Activated CD8-positive, alpha-beta memory T cell treated with anti-CD3 and anti-CD28 coated beads, Interleukin-2, amount 50 U/mL, for 4 hours (primary cell): ENCODE measurements at places on chromosomes 6 and 20.

DNA sequence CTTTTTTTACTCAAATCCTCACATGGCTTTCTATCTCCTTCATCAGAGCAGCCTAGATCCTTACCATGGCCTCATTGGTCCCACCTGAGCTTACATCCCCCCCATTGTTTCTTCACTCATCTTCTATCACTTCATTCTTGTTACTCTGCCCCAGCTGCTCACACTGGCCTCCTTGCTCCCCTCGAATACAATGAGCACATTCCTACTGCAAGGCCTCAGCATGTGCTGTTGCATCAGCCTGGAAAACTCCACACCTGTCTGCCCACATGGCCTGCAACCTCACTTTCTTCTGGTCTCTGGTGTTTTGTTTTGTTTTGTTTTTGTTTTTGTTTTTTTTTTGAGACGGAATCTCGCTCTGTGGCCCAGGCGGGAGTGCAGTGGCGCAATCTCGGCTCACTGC lies 212.6 kb downstream of the TBX18 start:
- no peak for DNase-seq

DNA sequence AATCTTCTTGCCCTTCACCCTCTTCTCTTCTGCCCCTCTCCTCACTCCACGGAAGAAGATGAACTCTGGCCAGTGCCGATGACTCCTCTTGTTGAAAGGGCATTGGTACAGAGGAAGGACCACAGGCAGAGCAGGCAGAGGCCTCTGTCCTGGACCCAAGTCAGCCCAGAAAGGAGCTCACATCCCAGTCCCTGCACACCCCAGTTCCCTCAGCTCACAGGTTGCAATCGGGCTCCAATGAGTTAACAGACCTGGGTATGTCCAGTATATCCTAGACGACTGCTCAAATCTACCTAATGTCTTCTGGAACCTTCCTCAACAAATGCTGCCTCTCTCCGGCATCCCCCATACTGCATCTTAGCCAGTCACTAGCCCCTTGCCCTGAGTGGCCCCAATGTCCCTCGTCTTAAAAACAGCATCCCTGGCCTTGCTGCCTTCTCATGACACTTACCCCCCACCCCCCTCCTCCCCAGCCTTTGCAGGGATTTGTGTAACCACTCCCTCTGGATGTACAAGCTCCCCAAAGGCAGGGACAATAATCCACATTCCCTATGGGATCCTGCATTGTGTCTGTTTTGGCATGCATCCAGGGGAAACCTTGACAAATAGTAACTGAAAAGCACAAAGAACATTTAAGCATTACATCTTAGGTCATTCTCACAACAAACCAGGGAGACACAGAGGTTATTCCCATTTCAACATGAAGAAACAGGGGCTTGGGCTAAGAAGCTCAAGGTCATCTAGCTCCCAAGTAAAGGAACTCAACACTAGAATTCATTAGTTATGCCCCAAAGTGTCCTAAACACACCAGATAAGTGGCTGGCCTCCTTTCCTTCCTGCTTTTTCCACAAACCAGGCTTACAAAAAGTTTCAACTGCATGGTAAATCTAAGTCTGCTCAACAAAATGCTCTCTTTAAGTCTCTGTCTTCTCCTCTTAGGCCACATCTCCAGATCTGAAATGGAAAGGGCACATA lies 45.1 kb downstream of the TRERF1 start:
- DNase-seq = no peak

GRCh38 chr6:112300896-112301295 lies 46.2 kb upstream of the RFPL4B start:
- DNase-seq = no peak

GRCh38 chr20:34875642-34876405 lies 588 bp upstream of the ACSS2 start:
- DNase-seq = no peak

DNA sequence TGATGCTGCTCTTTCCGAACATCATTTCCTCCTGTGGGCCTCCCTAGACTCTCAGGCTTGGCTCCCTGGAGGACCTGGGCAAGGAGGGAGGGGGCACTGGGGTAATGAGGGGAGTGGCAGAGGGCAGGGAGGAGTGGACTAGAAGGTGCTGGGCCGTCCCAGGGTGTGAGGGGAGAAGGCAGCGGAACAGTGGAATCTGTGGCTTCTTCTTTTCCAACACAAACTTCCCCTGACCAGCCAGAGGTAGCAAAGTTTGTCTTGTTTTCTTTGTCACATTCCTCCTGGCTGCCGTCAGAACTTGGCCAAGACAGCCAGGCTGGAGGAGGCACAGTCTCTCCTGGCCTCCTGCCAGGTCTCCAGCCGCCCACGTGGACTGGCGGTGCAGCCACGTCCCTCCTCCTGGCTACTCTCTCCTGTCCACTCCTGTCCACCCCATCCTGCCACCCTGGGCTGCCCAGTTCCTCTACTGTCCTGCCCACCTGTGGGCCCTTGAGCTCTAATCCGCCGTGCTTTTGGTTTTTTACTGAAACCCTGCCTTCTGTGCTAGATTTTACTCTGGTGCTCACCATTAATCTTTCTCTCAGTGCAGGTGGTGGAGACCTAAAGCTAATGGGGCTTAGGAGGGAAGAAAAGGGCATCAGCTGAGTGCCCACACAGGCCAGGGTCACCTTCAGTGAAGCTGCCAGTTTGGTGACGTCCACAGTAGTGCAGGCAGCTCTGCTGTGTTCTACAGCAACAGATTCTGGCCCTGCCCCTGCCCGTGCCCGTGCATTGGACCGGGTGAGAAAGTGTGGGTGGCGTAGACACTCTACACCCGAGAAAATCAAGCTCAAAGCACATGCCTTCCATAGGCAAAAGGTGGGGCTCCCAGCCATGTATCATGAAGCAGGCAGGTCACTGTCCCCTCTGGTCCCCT lies 2.8 kb upstream of the CDSN start:
- DNase-seq = no peak

- no peak for DNase-seq
These were observed 26.3 kb downstream of the CDH26 start for GRCh38 chr20:59984541-59984940.

- no peak for DNase-seq
These were observed 5.0 kb downstream of the VSX1 start for GRCh38 chr20:25076731-25077609.

GRCh38 chr6:6008648-6009421 lies 2.1 kb upstream of the NRN1 start:
- peak; percentile 34 for DNase-seq

DNA sequence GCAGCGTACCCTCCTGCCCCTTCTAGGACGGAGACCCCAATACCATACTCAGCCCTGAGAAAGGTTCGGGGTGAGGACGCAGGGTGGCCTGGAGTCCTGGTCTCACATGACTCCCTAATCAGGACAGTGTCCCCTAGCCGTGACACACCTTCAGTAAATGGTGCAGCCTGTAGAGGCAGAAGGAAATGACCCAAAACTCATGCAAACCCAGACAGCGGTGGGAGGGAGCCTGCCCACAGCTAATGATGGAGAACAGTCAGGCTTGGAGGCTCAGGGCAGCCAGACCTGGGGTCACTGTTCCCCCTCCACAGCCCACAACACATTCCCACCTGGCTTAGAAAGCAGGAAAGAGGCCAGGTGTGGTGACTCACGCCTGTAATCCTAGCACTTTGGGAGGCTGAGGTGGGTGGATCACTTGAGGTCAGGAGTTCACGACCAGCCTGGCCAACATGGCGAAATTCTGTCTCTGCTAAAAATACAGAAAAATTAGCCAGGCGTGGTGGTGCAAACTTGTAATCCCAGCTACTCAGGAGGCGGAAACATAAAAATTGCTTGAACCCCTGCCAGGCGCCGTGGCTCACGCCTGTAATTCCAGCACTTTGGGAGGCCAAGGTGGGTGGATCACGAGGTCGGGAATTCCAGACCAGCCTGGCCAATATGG lies 8.8 kb upstream of the HMGA1 start:
- DNase-seq = no peak

DNA sequence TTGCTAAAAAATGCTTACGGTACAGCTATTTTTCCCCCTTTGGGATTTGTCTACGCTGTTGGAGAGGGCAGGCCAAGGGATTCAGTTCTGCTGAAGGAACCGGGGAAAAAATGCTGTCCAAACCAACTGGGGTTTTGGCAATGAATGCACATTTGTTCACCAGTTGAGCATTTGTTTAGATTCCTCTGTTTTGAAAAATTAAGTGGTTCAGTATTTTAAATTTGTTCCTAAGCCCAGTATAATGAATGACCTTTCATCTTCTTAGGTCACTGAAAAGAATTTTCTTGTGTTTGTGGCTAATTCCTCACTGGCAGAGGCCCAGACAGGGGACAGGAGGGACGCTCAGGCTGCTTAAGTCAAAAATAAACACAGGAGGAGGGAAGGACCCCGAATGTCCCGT lies 10.8 kb upstream of the EYA2 start:
- DNase-seq = no peak

DNA sequence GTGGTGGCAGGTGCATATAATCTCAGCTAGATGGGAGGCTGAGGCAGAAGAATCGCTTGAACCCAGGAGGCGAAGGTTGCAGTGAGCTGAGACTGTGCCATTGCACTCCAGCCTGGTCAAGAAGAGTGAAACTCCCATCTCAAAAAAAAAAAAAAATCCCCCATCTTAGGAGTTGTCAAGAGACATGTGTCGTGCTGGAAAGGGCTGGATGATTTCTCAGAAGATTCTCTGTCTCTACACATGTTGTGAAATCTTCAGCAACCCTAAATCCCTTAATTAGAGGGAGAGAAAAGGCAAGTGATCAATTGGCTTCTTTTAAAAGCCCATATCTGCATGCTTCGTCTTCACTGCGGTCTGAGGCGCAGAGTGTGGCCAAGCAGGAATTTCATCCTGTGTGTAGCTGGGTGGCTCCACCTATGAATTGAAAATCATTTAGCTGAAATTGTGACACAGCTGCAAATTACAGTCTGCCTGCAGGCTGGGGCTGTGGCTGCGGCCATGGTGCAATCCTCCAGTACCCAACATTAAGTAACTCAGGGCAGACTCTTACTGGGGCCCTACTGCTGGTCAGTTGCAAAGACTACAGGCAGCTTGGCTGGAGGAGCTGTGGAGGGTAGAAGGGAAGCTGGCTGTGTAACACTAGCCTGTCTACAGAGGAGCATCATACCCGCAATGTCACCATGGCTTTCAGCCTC lies 3.2 kb upstream of the TGM3 start:
- DNase-seq = no peak

DNA sequence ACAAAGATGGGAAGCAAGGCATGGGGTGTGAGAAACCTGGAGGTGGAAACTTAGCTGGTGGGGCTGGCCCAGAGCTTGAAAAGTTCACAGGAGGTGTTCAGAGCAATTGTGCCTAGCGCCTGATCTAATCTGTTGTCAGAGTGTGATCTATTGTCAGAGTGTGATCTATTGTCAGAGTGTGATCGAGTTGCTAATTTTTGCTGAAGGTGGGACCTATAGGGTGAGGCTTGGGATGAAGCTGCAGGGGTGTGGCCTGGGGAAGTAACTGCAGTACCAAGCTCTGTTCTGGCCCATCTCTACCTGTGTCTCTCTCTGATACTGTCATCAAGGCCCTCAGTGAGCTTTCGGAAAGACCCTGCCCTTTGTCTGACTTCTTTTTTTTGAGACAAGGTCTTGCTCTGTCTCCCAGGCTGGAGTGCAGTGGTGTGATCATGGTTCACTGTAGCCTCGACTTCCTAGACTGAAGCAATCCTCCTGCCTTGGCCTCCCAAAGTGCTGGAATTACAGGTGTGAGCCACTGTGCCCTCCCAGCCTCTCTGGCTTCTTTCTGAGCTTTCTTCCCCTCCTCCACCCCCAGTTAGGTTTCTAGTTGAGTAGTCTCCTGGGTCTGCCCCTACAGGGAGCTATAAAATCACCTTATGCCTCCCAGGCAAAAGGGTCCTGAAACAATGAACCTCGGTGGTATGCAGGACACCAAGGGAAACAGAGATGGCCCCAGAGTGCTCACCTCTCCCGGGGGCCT lies 150.8 kb upstream of the RNF24 start:
- no peak for DNase-seq

GRCh38 chr6:66496659-66497058 lies 789.6 kb upstream of the EYS start:
- DNase-seq = no peak

GRCh38 chr6:56017198-56017597 lies 141.8 kb upstream of the BMP5 start:
- DNase-seq = no peak

DNA sequence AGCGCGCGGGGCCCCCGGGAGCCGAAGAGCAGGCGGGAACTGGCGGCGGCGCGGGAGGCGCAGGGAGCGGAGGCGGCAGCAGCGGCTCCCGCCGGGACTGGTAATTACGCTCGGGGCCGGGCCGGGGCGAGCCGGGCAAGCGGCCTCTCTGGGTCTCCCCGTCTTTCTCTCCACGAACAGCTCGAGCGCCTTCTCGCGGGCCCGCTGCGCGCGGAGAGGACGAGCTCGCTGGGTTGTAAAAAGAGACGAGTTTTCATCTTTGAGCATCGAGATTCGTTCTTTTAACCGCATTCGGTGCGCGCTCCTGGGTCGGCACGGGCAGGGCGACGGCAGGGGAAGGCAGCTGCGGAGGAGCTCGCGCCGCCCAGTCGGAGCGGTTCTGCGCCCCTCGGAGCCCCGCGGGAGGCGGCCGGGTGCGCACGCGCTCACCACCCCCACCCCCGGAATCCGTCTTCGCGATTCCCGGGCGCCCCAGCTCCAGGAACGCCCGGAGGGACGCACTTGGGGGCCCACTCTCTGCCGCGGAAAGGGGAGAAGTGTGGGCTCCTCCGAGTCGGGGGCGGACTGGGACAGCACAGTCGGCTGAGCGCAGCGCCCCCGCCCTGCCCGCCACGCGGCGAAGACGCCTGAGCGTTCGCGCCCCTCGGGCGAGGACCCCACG lies 38.0 kb downstream of the YTHDF1 start:
- no peak for DNase-seq
